ENCODE measurements at places on chromosomes 13 and 19.

DNA sequence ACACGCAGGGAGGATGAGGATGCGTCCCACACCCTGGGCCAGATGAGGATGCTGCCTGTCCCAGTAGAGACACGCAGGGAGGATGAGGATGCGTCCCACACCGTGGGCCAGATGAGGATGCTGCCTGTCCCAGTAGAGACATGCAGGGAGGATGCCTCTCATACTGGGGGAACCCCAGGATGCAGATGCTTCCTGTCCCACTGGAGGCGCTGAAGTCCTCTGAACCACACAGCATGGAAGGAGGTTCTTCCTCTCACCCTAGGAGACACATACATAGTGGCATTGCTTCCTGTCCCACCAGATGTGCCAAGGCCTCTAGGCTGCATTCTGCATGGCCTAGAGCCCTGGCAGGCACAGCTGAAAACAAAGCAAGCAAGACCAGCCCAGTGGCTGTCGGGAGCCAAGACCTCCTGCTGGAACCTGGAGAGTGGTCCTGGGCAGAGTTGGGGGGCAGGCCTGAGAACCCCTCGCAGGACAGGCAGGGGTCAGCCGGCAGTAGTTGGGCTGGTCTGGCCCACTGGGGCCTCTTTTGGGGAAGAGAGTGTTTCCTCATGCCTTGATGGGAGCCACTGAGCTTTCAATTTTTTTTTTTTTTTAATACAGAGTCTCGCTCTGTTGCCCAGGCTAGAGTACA is 4.3 kb downstream of the HPN start:
- DNase-seq: no peak

- no peak for DNase-seq
Measured at GRCh38 chr13:34303346-34303745, 485.4 kb downstream of the RFC3 start.

DNA sequence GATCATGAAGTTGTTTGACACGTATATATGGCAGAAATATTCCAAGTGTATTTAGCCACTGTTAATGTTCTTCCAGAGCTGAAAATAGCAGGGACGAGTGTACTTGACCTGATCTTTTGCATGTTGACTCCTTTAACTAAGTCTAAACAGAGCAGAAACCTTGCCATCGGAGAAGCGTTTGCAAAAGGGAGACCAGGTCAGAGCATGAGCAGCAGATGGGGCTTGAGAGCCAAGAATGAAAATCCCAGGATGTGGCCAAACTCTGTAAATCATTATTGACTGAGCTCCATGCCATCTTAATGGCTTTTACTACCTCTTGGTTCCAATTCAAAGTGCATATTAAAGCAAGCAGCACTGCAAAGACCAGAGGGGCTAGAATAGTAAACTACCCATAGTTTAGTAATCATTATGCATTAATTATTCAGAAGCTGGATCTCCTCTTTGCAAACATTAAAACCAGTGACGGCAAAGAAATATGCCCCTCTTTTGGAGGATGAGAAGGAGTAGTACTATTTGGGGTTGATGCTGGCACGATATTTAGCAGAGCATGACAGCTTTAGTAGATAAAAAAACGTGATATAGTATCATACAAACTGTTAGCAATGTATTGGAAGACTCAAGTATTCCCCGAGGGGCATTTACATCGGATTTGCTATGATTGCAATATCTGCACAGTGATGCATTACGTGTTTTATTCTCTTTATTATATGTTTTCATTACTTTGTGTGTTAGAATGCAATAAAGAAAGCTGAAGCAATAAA is 55.7 kb downstream of the FAM216B start:
- DNase-seq: no peak

GRCh38 chr19:4256563-4256962 is 9.7 kb downstream of the YJU2 start:
- DNase-seq: no peak

DNA sequence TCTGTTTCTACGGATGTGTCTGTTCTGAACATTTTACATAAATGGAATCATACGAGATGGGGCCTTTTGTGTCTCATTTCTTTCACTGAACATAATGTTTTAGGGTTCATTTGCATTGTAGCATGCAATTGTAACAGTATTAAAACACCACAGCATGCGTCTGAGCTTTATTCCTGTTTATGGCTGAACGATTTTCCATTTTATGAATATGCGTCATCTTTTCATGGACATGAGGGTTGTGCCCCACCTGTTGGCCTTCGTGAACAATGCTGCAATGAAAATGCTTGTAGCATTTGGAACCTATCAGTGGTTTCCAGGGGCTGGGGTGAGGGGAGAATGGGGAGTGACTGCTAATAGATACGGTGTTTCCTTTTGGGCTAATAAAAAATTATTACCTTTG is 5.1 kb downstream of the OR10H1 start:
- DNase-seq: no peak

DNA sequence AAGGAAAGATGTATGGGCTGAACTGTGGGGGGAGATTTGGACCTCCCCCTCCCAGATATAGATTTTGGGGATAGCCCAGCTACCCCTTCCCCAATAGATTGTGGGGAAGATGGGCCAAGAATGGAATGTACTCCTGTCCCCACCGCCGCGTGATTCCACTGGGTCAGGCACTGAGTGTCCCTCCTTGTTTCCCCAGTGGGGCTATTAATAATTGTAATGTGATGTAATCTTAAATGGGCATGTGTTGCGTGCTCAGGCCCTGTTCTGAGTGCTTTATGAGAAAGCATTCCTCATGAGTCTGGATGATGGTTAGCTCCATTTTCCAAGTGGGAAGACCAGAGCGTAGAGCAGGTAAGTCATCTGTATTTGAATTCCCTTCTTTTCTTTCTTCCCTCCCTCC is 1.4 kb downstream of the PSMD8 start:
- no peak for DNase-seq

- DNase-seq: no peak
Measured at GRCh38 chr13:110562036-110562597, 595 bp upstream of the RAB20 start.

DNA sequence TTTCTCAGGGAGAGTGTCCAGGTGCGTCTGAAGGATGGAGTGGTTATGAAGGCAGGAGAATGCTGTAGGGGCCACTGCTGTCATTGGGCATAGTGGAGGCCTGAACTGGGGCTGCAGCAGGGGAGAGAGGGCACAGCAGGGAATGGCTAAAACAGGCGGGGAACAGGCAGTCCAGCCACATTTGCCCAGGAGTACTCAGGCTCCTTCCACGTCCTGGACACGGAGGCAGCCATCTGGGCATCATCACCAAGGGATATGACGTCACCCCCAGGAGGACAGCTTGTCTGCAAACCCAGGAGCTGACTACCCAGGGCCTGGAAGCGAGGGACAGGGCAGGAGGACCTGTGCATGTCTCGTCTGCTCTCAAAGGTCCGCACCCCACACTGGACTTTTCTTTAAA is 22.2 kb downstream of the VSTM2B start:
- no peak for DNase-seq

DNA sequence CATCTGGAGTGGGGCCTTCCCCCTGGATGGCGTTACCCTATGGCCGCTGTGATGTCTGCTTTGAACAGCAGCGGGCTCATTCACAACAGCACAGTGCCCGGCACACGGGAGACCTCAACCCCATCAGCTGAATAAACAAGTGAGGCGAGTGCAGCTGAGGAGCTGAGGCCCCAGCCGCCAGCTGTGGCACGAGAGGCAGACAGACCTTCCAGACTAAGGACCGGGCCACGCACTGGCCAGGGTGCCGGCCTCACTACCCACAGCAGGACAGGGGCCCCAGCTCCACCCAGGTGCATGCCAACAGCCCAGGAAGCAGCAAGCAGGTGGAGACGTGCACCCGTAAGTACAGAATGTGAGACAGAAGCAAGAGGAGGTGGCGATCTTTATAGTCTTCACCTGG is 39.6 kb downstream of the STK24 start:
- no peak for DNase-seq

DNA sequence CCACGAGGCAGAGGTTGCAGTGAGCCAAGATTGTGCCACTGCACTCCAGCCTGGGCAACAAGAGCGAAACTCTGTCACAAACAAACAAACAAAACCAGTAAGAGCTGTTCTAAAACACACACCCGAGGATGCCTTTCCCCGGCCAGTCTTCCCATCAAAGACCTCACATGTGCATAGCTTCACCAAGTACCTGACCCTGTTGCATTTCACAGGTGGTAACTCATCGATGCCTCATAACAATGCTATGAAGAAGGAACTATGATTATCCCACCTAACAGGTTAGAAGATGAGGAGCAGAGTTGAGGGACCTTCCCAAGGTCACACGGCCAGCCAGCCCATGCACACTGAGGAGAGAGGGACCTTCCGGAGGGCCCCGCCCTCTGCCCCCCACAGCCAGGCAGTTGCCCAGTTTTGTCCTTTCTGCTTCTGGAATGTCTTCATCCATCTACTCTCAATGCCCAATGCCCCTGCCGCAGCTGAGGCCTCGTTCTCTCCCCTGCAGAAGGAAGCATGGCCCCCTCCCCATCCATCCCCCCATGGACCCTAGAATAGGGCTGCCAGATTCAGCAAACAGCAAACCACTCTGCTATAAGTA is 16.8 kb upstream of the LENG8 start:
- no peak for DNase-seq

DNA sequence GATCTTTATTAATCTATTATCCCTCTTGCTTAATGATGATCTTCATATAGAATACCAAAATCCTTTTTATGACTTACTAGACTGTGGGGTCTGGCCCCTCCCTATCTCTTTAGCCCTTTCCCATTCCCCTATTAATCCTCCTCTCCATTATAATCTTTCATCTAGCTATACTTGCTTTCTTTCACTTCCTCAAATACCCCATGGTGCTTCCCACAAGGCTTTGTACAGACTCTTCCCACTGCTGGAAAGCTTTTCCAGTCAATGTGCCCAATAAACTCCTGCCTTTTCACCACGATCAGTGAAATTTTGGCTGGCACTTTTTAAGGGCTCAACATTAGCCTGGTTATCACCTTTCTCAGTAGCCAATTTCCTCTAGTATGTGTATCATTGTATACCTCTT is 3.2 kb upstream of the EBPL start:
- no peak for DNase-seq

DNA sequence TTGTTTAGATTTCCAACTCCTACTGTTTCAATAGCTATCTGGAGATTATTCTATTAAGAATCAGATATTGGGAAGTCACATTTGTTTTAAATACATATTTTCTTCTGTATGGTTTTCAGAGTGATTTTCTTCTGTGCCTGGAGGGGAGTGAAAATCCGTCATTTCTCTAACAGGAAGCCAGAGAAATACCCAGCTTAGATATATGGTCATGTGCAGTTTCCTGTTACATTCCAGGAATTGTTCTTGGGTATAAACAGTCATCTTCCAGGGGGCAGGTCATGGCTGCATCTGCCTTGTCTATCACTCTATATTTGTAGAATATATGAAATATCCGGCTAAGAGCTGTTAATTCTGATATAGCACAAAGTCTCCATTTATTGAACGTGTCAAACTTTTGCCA is 77.5 kb upstream of the MIR17HG start:
- no peak for DNase-seq

DNA sequence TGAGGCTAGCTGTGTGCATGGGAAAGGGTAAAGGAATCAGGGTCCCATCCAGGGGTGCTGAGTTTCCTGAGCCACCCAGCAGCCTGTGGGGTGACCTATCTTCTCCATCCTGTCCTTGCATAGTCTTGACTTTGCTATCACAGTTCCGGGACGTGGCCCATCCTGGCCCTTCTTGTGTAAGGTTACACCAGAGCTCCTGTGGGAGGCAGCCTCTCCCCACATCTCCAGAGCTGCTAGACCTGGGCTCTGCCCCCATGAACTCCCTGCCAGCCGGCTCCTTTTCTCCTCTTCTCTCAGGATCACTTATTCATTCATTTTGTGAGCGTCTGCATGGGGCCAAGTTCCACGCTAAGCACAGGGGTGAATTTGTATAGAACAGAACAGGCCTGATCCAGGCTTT is 238.9 kb downstream of the TSHZ3 start:
- no peak for DNase-seq

Data from mesothelial cell of epicardium (in vitro differentiated cells).